ENCODE measurements at places on chromosomes 3 and 15.

GRCh38 chr15:78663703-78664102 is 22.7 kb upstream of the CHRNB4 start:
- no peak for DNase-seq

- DNase-seq, result no peak
Observed at GRCh38 chr3:152094406-152094805, 174.3 kb upstream of the MBNL1 start.

DNA sequence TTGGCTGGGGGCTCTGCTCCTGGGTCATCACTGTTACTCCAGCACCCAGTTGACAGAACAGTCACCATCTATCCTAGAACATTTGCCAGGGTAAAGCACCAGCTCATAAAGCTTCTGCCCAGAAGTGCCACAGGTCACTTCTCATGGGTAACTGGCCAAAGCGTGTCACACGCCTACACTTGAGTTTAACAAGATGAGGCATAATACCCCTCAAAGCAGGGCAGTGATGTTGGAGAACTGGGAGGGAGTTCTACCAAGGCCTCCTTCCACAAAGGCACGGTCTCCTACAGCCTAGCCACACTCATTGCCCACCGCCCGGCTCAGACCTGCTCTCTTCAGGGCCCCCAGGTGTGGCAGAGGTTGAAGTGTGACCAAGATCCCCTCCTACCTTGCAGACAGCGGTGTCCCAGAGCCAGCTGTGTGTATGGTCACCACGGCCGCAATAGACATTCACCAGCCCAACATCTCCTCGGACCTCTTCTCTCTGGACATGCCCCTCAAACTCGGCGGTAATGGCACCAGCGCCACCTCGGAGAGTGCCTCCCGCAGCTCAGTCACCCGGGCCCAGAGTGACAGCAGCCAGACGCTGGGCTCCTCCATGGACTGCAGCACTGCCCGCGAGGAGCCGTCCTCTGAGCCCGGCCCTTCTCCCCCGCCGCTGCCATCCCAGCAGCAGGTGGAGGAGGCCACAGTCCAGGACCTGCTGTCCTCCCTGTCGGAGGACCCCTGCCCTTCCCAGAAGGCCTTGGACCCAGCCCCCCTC is 107.7 kb downstream of the ETFA start:
- DNase-seq, result no peak

DNA sequence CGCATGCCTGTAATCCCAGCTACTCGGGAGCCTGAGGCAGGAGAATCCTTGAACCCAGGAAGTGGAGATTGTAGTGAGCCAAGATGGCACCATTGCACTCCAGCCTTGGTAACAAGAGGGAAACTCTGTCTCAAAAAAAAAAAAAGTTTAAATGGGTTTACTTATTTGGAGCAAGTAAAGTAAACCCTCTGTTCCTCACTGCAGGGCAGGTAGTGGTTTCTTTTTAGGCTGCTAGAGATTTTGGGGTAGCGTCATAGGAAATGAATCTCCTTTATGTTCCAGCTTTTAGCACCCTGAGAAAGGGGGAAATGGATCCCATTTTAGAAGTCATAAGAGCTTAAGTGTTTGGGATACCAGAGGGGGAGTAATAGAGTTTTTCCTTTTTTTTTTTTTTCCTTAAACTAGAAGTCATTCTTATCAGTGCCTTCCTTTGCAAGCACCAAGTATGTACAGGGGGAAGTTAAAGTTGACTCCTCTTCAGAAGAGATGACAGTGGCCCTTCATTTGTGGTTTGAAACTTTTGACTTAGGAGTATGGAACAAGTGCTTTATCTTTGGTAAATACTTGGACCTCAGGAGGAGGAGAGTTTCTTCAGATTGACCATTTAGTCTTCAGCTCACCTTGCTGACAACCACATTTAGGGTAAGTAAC is 8.0 kb downstream of the PXK start:
- DNase-seq, result no peak

DNA sequence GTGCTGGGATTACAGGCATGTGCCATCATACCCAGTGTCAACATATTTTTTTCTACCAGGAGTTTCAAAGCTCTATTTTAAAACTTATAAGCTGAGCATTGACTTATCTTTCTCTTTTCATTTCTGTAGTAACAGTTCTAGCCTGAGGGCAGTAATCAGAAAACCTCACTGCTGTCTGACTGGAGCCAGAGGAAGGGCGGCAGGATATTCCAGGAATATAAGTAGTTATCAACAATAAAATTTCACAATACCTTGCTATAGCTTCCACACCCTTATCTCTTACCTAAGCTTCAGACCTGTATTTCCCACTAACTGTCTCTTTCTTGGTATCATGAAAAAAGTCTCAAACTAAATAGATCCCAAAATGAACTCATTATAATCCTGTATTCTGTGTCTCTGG is 5.1 kb upstream of the NEDD4 start:
- peak; percentile 64 for DNase-seq

GRCh38 chr3:45972534-45973402 is 22.9 kb downstream of the FYCO1 start:
- no peak for DNase-seq

DNA sequence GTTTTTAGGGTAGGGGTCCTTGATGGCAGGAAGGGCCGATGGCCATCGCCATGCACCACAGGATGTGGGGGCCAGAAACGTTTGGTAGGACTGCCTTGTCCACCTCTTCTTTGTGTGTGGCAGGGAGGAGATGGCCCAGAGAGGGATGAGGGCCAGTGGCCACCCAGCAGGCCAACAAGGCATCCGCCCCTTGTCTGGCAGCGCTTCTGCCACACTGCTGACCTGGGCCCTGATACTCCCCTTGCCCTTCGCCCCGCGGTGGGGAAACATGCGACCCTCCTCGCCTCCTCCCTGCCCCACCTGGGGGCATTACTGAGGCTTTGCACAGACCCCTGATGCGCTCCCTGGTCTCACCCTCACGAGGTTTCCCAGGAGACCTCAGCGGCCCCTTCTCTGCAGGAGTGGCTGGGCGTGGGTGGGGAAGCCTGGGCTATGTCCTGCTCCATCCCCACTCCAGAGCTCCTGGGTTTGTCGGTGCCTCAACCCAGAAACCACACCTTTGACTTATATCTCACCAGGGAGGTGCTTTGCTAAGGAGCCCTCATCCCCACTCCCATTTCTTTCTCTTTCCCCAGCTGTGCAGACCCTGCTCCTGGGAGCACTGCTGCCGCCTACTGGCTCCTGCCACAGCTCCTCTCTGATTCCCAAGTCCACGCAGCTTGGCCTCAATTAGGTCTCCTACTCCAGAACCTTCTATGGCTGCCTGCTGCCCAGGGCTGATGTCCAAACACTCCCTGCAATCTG is 38.7 kb downstream of the FEM1B start:
- DNase-seq, result no peak

- DNase-seq, result no peak
Observed at GRCh38 chr3:174854987-174855386, 4.1 kb upstream of the NAALADL2 start.

- no peak for DNase-seq
Observed at GRCh38 chr15:69217381-69217780, 56.9 kb downstream of the GLCE start.

DNA sequence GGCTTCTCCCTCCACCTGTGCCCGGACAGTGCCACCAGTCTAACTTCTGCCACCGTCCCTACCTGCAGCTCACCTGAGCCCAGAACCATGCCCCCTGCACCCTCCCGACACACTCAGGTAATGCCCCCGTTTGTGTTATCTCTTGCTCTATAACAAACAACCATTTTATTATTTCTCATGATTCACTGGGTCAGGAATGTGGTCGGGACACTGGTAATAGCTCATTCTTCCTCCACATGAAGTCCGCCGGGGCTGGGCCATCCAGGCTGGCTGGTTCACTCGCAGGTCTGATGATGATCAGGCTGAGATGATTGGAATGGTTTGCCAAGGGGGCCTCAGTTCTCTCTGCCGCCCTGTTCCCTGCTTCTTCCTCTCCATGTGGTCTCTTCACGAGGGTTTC is 20.3 kb upstream of the NR2E3 start:
- peak; percentile 13 for DNase-seq

DNA sequence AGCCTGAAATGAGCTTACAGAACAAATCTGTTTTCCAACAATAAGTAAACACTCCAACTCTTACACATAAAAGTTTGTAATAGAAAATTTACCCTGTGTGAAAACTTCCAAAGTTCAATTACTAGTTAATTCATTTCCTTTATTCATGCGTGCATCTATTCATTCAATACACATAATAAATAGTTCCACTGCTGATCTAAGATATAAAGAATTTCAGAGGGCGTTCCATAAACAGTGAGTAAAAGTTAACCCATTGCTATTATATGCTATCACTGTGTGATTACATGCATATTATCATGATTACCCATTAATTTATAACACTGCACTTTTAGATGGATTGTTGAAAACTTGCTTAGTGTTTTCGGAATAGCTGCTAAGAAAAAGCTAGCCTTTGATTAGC is 36.2 kb upstream of the CFAP20DC start:
- DNase-seq, result no peak

DNA sequence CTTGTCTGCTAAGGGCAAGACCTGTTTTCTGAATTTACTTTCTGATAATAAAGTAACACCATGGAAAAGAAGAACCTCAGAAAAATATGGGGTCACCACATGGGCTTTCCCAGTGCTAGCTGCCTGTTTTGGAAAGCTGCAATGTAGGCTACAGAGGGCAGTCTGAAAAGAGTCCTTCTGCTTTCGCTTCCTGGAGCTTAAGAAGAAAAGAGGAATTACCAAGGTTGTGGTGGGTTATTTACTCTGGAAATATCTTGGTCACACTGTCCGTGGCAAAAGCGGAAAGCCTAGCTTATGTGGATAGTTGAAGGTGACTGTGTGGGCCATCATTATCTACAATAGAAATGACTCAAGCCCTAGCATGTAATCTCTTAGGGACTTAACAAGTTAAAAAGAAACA is 31.7 kb upstream of the IP6K2 start:
- DNase-seq, result no peak

DNA sequence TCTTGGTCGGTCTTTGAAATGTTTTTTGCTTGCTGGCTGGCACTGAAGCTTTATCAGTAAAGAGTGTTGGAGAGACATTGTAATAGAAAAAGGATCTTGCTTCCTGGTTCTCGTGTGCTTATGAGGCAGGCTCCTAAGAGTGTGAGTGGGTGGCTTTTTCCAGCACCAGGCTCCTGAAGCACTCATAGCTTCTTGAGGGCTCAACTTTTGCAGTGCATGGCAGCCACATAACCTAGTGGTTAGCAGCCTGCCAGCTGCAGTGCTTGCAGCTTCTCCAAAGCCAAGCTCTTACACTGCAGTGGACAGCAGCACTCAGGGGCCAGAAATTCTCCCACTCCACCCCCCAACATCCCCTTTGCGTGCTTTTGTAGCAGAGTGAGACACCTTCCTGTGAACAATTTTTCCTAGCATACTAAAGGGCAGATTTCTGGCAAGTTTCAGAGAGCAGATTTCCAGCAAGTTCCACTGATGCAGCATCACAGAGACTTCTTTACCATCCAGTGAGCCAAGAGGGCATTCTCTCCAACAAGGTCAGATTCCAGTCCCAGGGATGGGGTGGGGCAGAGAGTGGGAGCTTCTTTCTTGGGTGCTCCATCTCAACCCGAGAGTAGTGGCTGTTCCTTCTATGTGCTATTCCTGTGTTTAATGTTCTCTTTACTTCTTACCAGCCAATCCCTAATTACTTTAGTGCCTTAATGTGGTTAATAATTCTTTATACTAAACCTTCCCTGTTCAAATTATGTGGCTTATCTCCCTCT is 15.8 kb upstream of the ARHGEF26 start:
- DNase-seq, result no peak

DNA sequence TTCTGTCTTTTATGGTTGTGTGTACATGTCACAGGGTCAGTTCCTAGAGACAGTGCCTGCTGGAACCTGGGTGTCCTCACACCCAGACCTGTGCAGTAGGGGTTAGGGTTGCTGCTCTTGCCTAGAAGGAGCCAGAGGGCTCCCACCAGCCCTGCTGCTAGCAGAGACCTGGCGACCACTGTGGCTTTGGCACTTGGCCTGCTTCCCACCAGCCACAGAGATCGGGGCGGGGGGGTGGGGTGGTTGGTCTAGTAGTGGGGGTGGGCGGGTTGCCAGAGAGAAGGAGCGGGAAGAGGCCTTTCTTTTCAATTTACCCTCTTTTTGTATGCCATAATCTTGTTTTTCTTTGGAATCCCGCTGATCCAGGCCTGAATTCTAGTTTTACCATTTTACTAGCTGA is 29.4 kb downstream of the EEFSEC start:
- DNase-seq, result no peak

DNA sequence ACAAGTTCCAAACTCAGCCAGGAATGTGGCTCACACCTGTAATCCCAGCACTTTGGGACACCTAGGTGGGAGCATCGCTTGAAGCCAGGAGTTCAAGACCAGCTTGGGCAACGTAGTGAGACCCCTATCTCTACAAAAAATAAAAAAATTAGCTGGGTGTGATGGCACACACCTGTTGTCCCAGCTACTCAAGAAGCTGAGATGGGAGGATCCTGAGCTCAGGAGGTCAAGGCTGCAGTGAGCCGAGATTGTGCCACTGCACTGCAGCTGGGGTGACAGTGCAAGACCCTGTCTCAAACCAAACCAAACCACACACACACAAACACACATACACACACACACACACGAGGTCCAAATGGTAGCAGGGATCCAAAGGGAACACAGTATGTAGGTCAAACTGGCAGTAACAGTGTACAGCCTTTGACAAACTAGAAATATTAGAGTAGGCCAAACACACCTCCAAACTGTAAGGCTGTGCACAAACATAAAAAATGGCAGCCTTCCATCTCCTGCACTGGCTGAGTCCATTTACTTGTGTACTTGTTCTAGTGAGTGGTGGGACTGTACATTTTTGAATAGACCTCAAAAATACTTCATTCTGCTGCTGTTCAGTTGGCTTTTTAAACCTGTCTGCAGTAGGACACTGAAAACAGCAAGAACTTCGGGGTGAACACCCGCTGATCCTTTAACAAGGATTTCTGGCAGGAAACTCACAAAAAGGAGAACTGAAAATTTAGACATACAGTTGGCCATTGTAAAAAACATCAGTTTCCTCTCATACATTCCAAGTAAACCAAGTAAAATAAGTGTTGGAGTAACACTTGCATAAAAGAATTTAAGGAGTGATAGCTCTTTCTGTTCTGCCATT is 33.6 kb downstream of the INTS14 start:
- no peak for DNase-seq

All from keratinocyte (primary cell).